ENCODE measurements at places on chromosomes 3 and 15. TPM values are rescaled to one million over a fixed set of nuclear protein-coding genes. Genes with fewer than 3 reads are reported as not detected.

- H3K27ac ChIP-seq = no peak overlapping the region
- H3K4me3 ChIP-seq = no peak overlapping the region
- no peaks in the 10 kb centered on the region for H3K27me3 ChIP-seq
- H3K36me3 ChIP-seq = no peaks in the 10 kb centered on the region
- H3K4me1 ChIP-seq = peaks cover 3% of the 10 kb centered on the region
- DNase-seq = no peak
These were observed 5.7 kb upstream of the CAV3 start for GRCh38 chr3:8727605-8728512.

DNA sequence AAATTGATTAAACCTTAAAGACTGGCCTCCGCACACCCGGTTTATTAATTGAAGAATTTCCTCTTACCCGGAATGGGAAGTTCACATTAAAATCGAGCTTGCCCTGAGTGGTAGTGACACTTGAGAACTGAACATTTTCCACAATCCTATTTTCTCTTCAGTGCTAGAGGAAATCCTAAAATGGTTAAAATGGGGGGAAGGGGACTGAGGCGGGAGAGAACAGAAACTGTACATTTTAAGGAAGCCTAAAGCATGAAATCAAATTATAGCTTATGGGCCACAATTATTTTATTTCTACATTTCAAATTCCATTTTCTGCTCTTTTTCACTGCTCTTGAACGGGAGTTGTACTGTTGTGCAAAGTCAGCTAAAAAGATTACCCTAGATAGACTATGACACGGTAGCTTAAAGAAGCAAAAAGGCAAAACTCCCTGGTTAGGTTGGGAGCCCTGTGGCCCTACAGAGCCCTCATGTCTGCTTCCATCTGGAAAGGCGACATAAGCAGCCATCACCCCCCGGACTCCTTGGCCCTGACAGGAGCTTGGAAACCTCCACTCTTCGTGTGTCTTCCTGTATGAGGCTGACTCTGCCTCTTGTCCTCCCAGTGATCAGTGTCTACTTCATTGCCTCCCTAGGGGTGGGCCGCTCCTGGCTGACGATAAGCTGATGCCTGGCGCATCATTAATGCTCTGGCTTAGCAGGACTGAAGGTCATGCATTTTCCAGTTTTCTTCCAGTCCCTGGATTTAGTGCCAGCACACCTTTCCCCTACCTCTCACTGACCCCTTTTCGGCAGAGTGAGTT is 79.3 kb downstream of the EEFSEC start:
- H3K27ac ChIP-seq = no peak overlapping the region
- H3K27me3 ChIP-seq = no peaks in the 10 kb centered on the region
- DNase-seq = no peak
- no peak overlapping the region for H3K4me3 ChIP-seq
- H3K36me3 ChIP-seq = no peaks in the 10 kb centered on the region

GRCh38 chr3:14842277-14842676 is 23.5 kb downstream of the FGD5 start:
- H3K4me3 ChIP-seq = no peak overlapping the region
- no peaks in the 10 kb centered on the region for H3K36me3 ChIP-seq
- no peak overlapping the region for H3K27ac ChIP-seq
- H3K4me1 ChIP-seq = peaks cover 7% of the 10 kb centered on the region

Gene PLSCR4
- polyA plus RNA-seq = 3.4 TPM

Gene GOLGA8K
- polyA plus RNA-seq = 0.03 TPM

DNA sequence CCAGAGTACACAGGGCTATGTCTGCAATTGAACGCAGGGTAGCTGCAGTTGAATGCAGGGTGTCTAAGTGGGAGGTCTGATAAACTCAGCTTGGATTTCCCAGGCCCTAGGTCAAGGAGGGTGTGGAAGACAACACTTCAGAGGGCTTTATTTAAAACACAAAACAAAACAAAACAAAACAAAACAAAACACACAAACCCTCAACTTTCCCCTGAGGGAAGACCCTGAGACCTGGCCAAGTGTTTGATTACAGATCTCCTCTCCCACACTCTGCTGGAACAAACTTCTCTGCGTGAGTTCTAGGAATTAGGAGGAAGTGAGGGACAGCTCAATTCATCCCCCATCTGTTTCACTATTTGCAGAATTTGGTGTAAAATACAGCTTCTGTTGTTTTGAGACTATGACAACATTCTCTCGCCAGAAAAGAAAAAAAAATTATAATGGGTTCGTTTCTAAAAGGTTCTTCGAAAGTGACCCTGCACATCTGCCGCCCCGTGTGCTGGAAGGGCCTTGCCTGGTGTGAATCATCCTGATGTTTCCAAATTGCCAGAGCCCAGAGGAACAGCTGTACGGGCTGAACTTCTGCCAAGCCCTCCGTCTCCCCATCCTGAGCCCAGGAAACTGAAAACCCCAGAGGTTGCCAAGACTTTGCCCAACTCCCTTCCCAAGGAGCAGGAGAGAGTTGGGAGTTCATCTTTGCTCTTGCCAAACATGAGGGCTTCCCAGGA is 73.3 kb upstream of the RAD18 start:
- H3K27me3 ChIP-seq = no peaks in the 10 kb centered on the region
- H3K4me3 ChIP-seq = no peak overlapping the region
- peak; percentile 81 for DNase-seq
- H3K4me1 ChIP-seq = peaks cover 11% of the 10 kb centered on the region
- no peaks in the 10 kb centered on the region for H3K36me3 ChIP-seq

GRCh38 chr3:25603703-25604102 is 61.0 kb downstream of the TOP2B start:
- peak overlapping the region; percentile 69 for H3K27ac ChIP-seq
- peaks cover 13% of the 10 kb centered on the region for H3K4me1 ChIP-seq
- no peak overlapping the region for H3K4me3 ChIP-seq
- H3K27me3 ChIP-seq = no peaks in the 10 kb centered on the region
- no peak for DNase-seq

Gene IL5RA
- polyA plus RNA-seq = 0.08 TPM

DNA sequence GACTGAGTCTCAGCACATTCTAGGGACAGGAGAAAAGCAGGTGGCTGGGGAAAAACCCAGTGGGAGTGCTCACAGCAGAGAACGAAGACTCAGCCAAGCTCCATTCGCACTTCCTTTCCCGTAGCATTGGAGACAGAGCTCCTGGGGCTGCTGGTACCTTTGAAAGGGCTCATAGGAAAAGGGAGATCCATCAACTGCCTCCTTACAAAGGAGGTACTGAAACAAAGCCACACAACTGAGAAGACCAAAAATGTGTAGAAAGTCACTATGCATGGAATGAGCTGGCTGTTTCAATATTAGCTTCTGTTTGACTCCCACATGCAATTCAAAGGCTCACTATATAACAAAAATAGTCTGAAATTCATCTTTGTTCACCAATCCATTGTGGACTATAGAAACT is 16.9 kb downstream of the STIMATE start:
- no peak overlapping the region for H3K27ac ChIP-seq
- H3K4me1 ChIP-seq = peaks cover 7% of the 10 kb centered on the region
- no peaks in the 10 kb centered on the region for H3K27me3 ChIP-seq
- H3K4me3 ChIP-seq = no peak overlapping the region

DNA sequence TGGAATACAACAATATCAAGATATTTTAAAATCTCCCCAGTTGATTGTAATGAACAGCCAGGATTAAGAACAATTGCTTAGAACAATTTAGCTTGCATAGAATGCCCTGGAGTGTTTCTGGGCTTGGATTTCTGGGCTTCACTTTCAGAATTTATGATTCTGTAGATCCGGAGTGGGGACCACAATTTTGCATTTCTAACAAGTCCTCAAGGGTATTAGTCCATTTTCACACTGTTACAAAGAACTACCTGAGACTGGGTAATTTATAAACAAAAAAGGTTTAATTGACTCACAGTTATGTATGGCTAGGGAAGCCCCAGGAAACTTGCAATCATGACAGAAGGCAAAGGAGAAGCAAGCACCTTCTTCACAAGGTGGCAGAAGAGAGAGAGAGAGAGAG is 54.3 kb upstream of the MYRIP start:
- no peaks in the 10 kb centered on the region for H3K36me3 ChIP-seq
- no peak for DNase-seq
- no peak overlapping the region for H3K4me3 ChIP-seq

Gene SEMA3B
- polyA plus RNA-seq = 3.4 TPM

DNA sequence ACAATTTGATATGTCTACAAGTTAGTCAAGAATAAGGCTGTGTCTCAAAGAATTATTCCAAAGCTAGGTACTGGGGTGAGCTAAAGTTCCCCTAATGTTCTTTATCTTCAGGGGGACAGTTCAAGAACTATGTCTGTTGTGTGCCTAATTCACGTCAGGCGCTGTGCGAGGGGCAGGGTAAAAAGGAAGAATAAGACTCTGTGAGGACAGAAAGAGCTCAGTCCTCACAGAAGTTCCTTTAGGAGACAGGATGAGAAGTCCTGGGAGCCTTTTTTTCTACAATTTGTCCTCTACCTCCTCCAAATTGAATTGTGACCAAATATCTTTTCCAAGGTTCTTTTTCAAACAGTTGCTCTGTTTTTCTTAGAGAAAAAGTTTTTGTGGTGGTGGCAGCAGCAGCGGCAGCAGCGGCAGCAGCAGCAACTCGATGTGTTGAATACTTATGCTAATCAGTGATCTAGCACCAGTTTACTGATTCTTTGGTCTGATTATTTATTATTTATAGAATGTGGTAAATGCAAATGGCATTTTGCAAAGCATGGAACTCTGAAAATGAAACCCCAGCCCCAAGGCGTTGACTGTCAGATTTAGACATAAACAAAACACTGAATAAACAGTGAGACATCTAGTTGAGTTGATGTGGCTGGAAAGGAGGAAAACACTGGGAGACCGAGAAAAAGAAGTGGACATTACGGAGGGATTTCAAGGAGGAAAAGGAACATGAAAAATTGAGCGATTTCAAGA is 88.6 kb downstream of the GTPBP8 start:
- H3K27ac ChIP-seq = no peak overlapping the region
- no peaks in the 10 kb centered on the region for H3K27me3 ChIP-seq
- H3K36me3 ChIP-seq = no peaks in the 10 kb centered on the region
- no peak overlapping the region for H3K4me3 ChIP-seq
- H3K4me1 ChIP-seq = no peaks in the 10 kb centered on the region

DNA sequence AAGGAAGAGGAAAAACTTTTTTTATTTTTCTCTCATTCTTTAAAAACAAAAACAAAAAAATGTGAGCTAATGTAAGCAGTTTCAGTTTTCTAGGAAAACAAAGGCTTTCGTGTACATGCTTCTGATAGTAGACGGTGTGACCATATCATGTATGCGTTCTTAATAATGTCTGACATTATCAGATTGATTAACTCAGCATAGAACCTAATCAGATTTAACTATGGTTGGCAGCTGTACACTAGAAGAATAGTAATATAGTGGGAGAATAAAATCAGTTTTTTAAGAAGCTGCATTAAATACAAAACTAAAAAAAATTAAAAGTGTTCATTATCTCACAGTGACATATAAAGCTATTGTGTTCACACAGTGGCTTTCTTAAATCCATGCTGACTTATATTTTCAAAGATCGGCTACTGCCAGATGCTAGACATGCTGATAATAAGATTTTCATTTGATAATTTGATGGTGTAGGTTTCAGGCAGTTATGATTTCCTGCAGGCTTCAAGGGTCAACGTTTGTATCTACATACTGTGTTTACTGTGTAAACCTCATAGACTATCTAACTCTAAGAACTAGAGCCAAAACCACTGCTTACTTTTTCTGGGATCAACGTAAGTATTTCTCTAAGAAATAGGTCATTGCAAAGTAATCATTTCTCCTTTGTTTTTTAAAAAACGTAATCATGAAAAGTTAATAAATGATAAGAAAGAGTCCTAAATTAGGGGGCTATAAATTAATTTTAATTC is 74.0 kb downstream of the UBE2E2 start:
- H3K27ac ChIP-seq = no peak overlapping the region
- H3K4me1 ChIP-seq = peaks cover 33% of the 10 kb centered on the region
- H3K4me3 ChIP-seq = no peak overlapping the region
- H3K27me3 ChIP-seq = no peaks in the 10 kb centered on the region
- no peaks in the 10 kb centered on the region for H3K36me3 ChIP-seq
- no peak for DNase-seq

GRCh38 chr3:123424321-123424998 is 24.4 kb downstream of the ADCY5 start:
- no peak overlapping the region for H3K4me3 ChIP-seq
- H3K36me3 ChIP-seq = no peaks in the 10 kb centered on the region
- peak; percentile 29 for DNase-seq
- no peaks in the 10 kb centered on the region for H3K27me3 ChIP-seq

DNA sequence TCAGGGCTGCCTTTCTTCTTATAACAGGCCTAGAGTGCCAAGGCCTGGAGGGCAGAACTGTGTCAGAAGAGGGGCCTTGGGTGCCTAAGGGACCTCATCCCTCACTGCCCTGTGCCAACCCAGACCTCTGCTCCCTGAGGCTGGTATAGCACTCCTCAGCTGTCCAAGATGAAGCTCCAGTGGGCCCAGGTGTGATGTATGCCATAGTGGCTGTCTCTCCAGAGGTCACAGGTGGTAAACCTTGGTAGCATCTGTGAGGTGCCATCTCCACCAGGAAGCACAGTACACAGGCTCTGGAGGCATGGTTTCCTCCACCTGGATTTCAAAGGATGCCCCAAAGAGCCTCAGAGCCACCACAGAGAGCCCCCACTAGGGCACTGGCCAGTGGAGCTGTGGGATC is 12.3 kb upstream of the KLHL40 start:
- no peak overlapping the region for H3K4me3 ChIP-seq
- peaks cover 12% of the 10 kb centered on the region for H3K4me1 ChIP-seq
- H3K27ac ChIP-seq = no peak overlapping the region
- no peaks in the 10 kb centered on the region for H3K36me3 ChIP-seq
- no peaks in the 10 kb centered on the region for H3K27me3 ChIP-seq
- no peak for DNase-seq

GRCh38 chr15:43912208-43912607 is 85.4 kb downstream of the WDR76 start:
- no peak overlapping the region for H3K4me3 ChIP-seq
- no peak for DNase-seq
- no peaks in the 10 kb centered on the region for H3K4me1 ChIP-seq
- no peaks in the 10 kb centered on the region for H3K27me3 ChIP-seq

DNA sequence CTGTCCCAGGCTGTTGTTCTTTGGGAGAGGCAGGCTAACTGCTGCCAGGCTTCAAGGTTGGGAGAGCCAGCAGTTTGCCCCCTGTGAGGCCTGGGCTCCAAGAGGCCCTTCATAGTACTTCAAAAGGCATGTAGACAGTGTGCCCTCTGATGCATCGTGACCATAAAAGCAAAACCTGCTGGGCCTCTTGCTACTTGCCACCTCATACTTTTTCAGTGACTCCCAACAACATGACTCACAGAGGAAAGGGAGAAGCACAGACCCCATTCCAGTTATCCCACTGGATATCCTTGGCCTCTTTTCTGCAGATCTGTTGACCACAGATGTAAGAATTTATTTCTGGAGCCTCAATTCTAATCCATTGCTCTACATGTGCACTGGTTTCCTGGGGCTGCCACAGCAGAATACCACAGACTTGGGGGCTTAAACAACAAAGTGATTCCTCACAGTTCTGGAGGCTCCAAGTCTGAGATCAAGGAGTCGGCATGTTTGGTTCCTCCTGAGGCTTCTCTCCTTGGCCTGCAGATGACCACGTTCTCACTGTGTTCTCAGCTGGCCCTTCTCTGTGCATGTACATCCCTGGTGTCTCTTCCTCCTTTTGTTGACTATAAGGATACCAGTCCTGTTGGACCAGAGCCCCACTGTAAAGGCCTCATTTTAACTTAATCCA is 8.9 kb upstream of the NSMCE3 start:
- H3K27me3 ChIP-seq = peaks cover 4% of the 10 kb centered on the region
- no peak for DNase-seq
- H3K36me3 ChIP-seq = no peaks in the 10 kb centered on the region
- no peaks in the 10 kb centered on the region for H3K4me1 ChIP-seq
- H3K27ac ChIP-seq = no peak overlapping the region

Measured in psoas muscle (tissue), 8 donors.